ENCODE measurements at places on chromosomes 6 and 20. TPM values are rescaled to one million over a fixed set of nuclear protein-coding genes. Genes with fewer than 3 reads are reported as not detected.
A peak's percentile ranks its signal among the peaks of the same experiment; 100 is the strongest.

Gene ATP6V1G2
- 0.78 TPM for total RNA-seq

DNA sequence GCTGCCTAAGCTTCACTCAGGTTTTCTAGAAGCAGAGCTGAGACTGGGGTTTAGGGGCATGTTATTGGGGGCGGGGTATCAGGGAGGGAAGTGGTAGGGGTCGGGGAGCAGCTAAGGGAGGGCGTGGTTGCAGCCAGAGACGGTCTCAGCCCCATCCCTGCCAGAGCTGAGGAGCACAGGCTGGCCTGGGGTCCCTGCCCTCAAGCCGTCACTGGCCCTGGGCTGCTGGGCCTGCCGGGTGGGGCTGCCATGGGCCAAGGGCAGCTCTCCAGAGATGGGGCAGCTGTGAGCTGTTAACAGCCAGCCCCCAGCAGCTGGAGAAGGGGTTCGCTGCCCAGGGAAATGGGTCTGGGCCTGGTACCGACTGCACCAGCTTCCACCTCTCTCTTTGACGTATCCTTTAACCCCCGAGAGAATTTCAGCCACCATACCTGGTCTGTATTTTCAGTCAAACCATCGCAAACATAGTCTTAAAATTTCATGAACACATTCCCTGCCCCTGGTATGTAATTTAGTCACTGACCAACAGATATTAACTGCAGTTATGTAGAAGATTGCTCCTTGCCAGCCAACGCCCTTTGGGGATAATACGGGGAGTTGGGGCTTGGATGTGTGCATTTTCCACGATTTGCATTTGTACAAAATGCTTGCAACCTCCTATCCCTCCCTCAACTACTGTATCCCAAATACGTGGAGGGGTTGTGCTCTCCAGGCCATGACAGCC is 253.4 kb downstream of the TAF4 start:
- no peaks in the 10 kb centered on the region for H3K4me1 ChIP-seq
- no peak for DNase-seq
- no peaks in the 10 kb centered on the region for H3K36me3 ChIP-seq
- H3K27ac ChIP-seq: no peak overlapping the region
- H3K4me3 ChIP-seq: no peak overlapping the region
- no peaks in the 10 kb centered on the region for H3K27me3 ChIP-seq

DNA sequence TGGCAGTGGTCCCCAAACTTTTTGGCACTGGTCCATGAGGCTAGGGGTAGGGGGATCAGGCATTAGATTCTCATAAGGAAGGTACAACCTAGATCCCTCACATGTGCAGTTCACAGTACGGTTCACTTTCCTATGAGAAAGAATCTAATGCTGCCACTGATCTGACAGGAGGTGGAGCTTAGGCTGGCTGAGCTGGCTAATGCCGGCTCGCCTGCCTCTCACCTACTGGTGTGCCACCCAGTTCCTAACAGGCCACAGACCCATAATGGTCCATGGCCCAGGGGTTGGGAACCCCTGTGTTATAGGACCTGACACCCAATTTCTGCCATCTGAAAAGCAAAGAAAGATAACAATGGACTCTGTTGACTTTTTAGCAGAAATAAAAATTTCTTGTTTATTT is 199.6 kb downstream of the GMPR start:
- H3K27ac ChIP-seq: no peak overlapping the region
- peaks cover 67% of the 10 kb centered on the region for H3K4me1 ChIP-seq
- no peak overlapping the region for H3K4me3 ChIP-seq
- no peak for DNase-seq
- no peaks in the 10 kb centered on the region for H3K36me3 ChIP-seq

DNA sequence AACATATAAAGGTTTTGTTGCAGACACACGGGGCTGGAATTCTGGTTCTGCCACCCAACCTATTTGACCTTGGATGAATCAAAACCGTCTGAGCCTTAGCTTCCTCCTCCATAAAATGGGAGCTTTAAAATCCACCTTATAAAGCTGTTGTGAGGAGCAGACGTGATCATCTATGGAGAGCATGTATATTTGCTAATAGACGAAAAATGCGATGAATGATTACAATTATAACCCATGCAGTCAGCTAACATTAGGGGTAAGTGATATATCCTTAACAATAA is 586 bp upstream of the NUP153 start:
- H3K4me1 ChIP-seq: peaks cover 31% of the 10 kb centered on the region
- H3K36me3 ChIP-seq: no peaks in the 10 kb centered on the region
- peak overlapping the region; percentile 99 for H3K4me3 ChIP-seq
- peak overlapping the region; percentile 98 for H3K27ac ChIP-seq
- H3K27me3 ChIP-seq: no peaks in the 10 kb centered on the region

DNA sequence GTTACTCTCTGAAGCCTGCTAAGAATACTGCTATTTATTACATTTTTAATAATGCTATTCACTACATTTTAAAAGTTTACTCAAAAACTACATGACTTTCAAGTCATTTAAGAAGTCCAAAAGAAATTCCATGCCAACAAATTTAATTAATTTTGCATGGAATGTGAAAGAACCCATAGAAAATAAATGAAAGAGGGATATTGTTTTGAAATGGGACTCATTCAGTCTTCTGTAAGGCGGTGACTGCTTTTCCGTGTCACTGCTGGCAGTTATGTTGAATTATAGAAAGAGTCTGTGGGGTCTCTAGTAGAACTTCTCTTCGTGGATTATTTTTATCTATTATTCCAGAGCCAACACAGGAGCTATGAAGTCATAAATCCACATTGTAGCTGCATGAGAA is 211.2 kb downstream of the LAMA2 start:
- H3K36me3 ChIP-seq: no peaks in the 10 kb centered on the region
- no peak overlapping the region for H3K27ac ChIP-seq
- no peaks in the 10 kb centered on the region for H3K27me3 ChIP-seq

- H3K27ac ChIP-seq: no peak overlapping the region
- H3K36me3 ChIP-seq: no peaks in the 10 kb centered on the region
- no peak overlapping the region for H3K4me3 ChIP-seq
- H3K27me3 ChIP-seq: no peaks in the 10 kb centered on the region
Measured at GRCh38 chr6:93021235-93021915, 398.0 kb downstream of the EPHA7 start.

DNA sequence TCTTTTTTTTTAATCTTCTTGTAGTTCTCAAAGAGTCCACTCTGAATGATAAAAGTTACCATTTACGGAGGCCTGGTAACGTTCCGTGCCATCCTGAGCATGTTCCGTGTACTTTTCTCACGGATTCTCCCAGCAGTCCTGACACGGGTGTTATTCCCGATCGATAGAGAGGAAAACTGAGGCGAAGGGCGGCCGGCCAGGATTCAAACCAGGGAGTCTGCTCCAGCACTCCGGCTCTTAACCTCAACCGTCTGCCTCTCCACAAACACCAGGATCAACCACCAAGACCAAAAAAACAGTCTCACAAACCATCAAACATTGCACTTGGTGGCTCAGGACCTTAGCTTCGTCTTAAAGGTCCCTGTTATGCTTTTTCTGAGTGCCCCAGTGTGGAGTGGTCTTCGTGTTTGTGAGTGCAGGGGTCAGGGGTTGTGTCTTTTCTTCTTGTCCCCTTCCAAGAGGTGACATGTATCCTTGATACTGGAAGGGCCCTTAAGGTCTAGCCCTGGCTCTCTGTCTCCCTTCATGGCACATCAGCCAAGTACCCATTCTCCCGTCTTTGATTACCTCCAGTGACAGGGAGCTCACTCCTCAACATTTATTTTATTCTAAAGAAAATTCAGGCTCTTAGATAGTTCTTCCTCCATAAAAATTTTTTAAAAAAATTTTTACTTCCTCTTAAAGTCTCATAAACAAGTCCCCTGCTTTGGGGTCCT is 35.1 kb downstream of the SRC start:
- peaks cover 33% of the 10 kb centered on the region for H3K4me1 ChIP-seq
- H3K27ac ChIP-seq: no peak overlapping the region
- H3K4me3 ChIP-seq: no peak overlapping the region
- no peaks in the 10 kb centered on the region for H3K27me3 ChIP-seq
- peaks cover 11% of the 10 kb centered on the region for H3K36me3 ChIP-seq

DNA sequence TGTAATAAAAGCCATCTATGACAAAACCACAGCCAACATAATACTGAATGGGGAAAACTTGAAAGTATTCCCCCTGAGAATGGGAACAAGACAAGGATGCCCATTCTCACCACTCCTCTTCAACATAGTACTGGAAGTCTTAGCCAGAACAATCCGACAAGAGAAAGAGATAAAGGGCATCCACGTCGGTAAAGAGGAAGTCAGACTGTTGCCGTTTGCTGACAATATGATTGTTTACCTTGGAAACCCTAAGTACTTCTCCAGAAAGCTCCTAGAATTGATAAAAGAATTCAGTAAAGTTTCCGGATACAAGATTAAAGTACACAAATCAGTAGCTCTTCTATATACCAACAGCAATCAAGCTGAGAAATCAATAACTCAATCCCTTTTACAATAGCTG is 14.0 kb upstream of the RUNX2 start:
- no peak overlapping the region for H3K4me3 ChIP-seq
- no peaks in the 10 kb centered on the region for H3K4me1 ChIP-seq
- no peaks in the 10 kb centered on the region for H3K27me3 ChIP-seq
- no peak overlapping the region for H3K27ac ChIP-seq
- no peaks in the 10 kb centered on the region for H3K36me3 ChIP-seq

- H3K27me3 ChIP-seq: no peaks in the 10 kb centered on the region
- H3K4me3 ChIP-seq: no peak overlapping the region
- H3K36me3 ChIP-seq: no peaks in the 10 kb centered on the region
- peaks cover 6% of the 10 kb centered on the region for H3K4me1 ChIP-seq
- DNase-seq: no peak
Measured at GRCh38 chr6:4491501-4492260, 284.5 kb upstream of the CDYL start.

Data from thoracic aorta (tissue), 2 donors.